ENCODE measurements at places on chromosomes 6 and 20. TPM values are rescaled to one million over a fixed set of nuclear protein-coding genes. Genes with fewer than 3 reads are reported as not detected.

DNA sequence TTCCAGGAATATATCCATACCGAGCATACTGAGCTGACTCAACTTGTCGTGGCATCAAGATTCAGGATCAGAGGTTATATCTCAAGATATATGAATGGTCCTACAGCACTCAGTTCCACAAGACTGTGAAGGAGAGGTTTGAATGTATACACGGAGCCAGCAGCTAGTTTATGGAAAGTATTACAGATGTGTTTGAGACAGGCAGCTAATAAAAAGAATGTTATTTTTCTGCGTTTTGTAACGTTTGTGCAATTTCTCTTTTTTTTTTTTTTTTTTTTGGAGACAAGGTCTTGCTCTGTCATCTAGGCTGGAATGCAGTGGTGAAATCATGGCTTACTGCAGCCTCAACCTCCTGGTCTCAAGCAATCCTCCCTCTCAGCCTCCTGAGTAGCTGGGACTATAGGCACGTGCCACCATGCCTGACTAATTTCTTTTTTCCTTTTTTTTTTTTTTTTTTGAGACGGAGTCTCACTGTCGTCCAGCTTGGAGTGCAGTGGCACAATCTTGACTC is 3.4 kb upstream of the FAM110A start:
- DNase-seq = no peak

DNA sequence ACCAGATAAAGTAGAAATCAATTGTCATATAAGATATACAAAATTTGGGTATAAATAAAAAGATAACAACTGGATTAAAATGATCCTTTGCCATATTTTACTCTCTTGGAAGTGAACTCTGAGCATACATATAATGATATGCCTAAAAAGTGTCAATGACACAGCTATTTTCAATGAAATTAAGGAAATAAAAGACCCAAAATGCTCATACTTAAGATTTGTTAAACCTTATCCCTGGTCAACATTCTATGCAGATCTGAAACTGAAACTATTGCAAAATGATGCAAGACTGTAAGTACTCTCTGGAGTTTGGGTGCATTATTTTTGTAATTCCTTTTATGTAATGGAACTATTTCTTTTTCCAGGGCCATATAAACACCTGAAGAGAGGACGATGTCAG is 119.0 kb upstream of the SGK1 start:
- DNase-seq = no peak

DNA sequence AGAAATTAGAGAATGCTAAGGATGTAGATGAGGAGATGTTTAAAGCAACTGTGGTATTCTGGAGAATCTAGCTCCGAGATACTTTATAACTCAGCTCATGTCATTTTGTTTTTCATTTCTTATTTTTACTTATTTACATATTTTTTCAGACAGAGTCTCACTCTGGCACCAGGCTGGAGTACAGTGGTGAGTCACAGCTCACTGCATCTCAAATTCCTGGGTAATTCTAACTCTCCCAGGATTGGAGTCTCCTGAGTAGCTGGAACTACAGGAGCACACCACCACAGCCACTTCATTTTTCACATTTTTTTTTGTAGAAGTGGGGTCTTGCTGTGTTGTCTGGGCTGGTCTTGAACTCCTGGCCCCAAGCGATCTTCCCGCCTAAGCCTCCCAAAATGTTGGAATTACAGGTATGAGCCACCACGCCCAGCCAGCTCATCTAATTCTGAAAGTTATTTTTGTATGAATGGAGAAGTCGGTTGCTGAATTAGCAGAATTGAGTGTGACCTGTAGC is 94.3 kb upstream of the FAM8A1 start:
- no peak for DNase-seq

- DNase-seq = no peak
Observed at GRCh38 chr20:63284544-63284949, 8.4 kb upstream of the COL20A1 start.

DNA sequence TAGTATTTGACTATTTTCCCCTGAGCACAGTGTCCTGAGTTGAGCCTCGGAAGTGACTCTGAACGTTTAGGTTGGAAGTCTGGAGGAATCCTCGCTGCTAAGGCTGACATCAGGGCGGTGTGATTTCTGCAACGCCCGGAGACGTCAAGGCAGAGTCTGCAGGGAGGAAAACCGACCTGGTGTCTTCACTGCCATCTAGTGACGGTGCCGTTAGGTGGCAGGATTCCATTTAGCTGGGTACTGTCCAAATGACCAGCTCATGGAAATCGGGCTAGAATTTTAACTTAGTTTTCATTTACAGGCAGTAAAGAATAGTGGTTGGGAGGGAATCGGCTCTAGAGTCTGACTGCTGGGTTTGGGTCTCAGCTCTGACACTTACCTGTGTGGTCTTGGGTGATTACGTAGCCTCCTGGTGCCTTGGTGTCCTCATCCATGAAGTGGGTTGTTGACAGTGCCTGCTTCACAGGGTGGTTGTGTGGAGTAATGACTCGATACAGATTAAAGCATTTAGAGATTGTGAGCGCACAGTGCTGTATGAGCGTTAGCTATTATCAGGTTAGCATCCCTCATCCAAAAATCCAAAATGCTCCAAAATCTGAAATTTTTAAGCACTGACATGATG is 35.0 kb downstream of the FOXF2 start:
- DNase-seq = peak; percentile 54

GRCh38 chr6:42522036-42522435 is 41.8 kb upstream of the UBR2 start:
- no peak for DNase-seq

GRCh38 chr6:47366335-47366890 is 56.7 kb upstream of the TNFRSF21 start:
- DNase-seq = no peak

- DNase-seq = peak; percentile 3
Observed at GRCh38 chr6:153729189-153729588, 309.9 kb upstream of the OPRM1 start.

- DNase-seq = peak; percentile 11
Observed at GRCh38 chr6:160253714-160254113, 4.9 kb downstream of the SLC22A2 start.

DNA sequence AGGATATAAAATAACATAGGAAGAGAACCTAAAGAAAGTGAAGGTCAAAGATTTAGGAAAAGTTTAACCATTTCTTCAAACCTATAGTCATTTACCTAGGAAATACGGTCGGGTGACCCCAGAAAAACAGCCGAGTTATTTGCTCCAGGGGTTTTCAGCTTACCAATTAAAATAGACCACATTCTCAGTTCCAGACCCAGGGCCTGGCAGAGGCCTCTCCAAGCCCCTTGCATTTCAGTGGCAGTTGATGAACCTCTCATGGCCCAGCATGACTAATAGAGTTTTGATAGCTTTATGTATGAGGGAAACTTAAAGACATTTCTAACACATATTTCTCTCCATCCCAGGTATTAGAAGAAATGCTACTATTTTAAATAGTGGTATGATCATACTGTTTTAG is 113.5 kb downstream of the OGFRL1 start:
- no peak for DNase-seq

DNA sequence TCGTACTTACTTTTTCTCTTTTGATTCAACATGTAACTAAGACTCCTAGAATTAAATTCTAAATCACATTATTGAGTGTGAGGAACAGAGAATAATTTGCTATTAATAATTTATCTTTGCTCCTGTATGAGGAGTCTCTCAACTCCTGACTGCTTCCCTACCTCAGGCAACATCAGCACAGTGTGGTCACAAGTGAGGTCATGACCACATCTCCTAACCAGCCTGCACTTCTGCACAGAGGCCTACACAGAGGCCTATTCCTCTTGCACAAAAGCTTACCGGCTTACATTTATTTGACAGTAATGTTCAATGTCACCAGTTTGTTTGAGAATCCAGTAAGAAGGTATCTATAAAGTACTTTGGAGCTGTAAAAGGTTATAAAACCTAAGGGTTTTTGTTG is 637.4 kb upstream of the MARCKS start:
- DNase-seq = no peak

- no peak for DNase-seq
Observed at GRCh38 chr6:25698631-25699030, 46.6 kb downstream of the SCGN start.

- peak; percentile 47 for DNase-seq
Observed at GRCh38 chr6:56692523-56693245, 50.0 kb upstream of the DST start.

DNA sequence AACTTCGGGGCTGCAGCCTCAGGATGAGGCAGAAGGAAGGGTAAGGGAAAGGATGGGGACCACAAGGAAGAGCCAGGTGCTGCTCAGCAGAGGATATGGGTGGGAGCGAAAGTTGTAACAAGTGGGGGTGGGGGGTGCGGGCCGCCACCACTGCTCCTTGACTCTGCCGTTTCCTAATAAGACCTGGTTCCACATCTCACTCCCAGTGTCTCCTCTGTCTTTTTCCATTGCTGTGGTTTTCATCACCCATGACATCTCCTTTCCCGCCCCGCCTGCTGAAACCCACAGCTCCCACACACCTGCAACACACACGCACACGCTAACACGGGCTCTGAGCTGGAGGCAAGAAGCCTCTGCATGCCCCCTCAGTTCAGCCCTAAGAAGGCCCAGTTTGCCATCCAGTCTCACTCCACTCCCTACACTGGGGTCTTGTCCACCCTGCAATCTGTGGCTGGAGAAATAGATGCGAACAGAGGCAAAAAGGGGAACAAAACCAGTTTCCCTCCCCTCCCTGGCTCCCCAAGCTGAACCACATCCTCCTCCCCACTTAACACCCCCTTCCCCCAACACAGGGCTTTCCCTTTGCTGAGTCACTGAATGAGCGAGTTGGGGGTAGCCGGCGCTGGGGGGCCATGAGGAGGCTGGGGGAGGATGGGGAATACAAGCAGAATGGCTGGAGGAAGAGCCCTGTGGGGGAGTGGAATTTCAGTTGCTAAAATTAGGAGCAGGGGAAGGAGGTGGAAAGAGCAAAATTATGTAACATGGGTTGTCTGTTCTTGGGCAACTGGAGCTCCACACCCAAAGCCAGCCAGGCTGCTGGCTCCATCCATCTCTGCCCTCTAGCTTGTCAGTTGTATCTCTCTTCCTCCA is 11.5 kb downstream of the NFKBIL1 start:
- DNase-seq = no peak

DNA sequence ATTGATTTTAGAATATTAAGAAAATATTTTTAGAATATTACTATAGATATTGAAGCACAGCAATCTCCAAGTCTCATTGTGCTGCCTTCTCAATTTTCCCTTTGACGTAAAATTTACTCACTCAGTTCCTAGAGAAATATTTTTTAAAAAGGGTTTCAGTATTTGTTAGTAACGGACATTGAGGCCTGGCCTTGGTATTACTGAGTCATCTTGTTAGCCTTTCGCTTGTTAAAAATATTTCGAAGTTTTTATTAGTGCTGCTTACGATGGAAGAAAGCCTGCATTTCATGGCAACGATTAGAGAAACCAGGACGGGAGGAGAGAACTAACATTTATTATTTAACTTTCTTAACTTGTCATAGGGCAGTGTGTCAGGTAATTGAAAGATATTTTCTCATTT is 82.2 kb downstream of the TIAM2 start:
- no peak for DNase-seq

DNA sequence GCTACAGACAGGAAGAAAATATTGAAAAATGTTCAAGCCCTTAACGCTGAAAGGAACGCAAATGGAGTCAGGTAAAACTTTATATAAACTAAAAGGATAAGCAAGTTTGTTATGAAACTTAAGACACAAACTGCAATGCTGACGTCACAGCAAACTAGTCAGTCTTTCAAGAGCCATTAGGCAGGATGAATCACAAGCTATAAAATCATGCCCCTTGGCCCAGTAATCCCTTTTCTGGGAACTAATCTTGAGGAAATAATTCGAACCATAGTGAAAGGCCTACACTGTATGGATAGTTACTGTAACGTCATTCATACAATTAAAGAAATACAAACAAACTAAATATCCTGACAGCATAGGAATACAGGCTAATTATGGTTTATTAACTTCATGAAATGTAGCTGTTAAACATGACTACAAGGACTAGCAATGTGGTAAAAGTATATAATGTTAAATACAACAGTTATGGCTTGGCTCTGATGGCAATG is 42.7 kb upstream of the HINT3 start:
- DNase-seq = no peak

DNA sequence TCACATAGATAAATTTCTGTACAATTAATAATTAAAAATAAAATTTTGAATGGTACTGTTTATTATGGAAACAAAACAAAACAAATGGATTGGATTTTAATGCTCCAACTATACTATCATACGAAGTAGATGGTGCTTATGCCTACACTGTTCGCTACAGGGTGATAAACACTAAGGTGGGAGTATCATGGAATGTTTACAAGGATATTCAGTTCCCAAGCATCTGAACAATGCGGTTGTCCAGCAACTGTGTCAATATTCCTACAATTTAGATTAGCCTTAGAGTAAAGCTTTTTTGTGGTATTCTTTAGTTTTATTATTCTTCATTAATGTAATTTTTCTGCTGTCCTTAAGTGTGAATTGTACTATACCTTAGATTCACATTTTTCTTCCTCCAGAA is 105.1 kb downstream of the MMS22L start:
- peak; percentile 1 for DNase-seq

DNA sequence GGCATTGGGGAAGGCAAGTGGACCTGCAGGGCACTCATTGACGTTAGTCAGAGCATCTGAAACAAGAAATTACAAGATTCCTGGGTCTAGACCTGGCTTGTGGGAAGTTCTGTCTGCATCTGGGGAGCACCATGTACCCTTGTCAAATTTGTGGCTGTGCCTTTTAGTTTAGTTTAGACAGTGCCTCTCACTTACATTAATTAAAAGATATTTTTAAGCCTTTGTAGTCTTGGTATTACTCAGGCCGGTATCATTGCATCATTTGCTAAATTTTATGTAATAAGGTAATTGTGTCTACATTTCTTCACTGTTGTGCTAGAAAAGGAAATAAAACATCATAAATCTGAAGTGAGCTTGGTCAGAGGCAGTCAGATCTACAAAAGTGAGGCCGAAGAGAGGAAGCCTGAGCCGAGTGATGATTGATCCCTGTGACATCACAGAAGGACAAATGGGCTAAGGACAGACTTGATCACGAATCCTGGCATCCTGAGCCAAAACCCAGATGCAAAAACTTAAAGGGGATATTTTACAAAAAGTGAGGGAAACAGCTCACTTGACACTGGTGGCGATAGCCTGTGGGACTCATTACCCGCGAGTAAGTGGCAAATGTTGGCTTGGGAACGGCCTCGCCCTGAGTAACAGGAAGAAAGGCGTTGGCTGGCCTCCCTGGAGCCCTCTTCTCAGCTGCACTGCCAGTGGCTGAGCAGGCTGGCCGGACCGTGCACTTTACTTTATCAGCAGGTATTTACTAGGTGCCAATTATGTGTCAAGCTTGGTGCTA is 106.5 kb downstream of the TCP11 start:
- DNase-seq = no peak

- DNase-seq = peak; percentile 21
Observed at GRCh38 chr6:170575250-170575649, 9.2 kb downstream of the PDCD2 start.

GRCh38 chr20:3239026-3239866 is at the start of gene SLC4A11:
TSS of gene SLC4A11 (minus strand) at chr20:3239190. CDS start at chr20:3239137, 53 bp downstream.
- peak; percentile 56 for DNase-seq

- DNase-seq = no peak
Observed at GRCh38 chr6:56715741-56716140, 73.1 kb upstream of the DST start.

- DNase-seq = no peak
Observed at GRCh38 chr6:98925831-98926230, 21.9 kb downstream of the FBXL4 start.

GRCh38 chr6:129597023-129597713 is 112.8 kb downstream of the ARHGAP18 start:
- DNase-seq = no peak

The BPIFB2 gene
- polyA plus RNA-seq = 1,439 TPM

The CTAGE9 gene
- not detected for polyA plus RNA-seq

The BTN1A1 gene
- 0.12 TPM for polyA plus RNA-seq

The KIF16B gene
- 6.2 TPM for polyA plus RNA-seq

Measured in HepG2 (cell line).